ENCODE measurements at places on chromosomes 6 and 20.
A peak's percentile ranks its signal among the peaks of the same experiment; 100 is the strongest.

- no peak for DNase-seq
Observed at GRCh38 chr20:47338131-47338628, 18.3 kb downstream of the ZMYND8 start.

DNA sequence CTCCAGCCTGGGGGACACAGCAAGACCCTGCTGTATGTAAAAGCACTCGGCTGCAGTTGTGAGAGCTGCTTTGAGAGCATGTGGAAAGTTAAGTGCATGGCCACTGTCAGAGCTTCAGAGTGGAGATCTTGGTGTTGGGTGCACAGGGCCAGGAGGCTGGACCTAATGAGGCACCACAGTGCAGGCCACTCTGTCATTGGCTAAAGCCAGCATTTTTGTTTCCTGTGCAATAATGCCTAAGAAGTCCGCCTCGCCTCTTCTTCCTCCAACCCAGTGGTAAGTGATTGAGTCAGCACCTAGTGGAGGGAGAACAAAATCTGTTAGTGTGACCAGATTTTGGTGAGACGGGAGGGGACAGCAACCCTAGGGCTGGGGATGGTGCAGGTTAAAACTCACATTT lies 60.6 kb downstream of the SSR1 start:
- no peak for DNase-seq

GRCh38 chr6:157019733-157020132 lies 242.6 kb downstream of the ARID1B start:
- no peak for DNase-seq

DNA sequence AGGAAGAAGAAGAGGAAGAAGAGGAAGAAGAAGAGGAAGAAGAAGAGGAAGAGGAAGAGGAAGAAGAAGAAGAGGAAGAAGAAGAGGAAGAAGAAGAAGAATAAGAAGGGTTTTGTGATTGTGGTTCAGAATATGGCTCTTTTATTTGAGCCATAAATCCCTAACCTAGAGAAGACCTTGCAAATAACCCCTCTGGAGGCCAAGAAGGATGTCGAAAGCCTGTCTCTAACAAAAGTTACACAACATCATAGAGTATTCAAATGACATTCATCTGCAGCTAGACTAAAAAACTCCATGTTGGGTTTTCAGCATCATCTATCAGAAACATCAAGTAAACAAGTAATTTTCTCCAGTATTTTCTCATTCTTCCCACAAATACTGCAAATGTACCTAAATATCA lies 100.9 kb downstream of the RNASET2 start:
- DNase-seq: no peak

GRCh38 chr6:28525496-28526039 lies at the start of gene GPX5:
Gene GPX5, plus strand, starts transcription at chr6:28525881. Its CDS starts 133 bp downstream, at chr6:28526014.
- peak; percentile 31 for DNase-seq

- peak; percentile 14 for DNase-seq
Observed at GRCh38 chr20:35171753-35172433, at the start of gene PROCR. Gene PROCR, plus strand, starts transcription at chr20:35172072. Its CDS starts 83 bp downstream, at chr20:35172155.

GRCh38 chr6:14682812-14683211 lies 563.1 kb upstream of the JARID2 start:
- no peak for DNase-seq

DNA sequence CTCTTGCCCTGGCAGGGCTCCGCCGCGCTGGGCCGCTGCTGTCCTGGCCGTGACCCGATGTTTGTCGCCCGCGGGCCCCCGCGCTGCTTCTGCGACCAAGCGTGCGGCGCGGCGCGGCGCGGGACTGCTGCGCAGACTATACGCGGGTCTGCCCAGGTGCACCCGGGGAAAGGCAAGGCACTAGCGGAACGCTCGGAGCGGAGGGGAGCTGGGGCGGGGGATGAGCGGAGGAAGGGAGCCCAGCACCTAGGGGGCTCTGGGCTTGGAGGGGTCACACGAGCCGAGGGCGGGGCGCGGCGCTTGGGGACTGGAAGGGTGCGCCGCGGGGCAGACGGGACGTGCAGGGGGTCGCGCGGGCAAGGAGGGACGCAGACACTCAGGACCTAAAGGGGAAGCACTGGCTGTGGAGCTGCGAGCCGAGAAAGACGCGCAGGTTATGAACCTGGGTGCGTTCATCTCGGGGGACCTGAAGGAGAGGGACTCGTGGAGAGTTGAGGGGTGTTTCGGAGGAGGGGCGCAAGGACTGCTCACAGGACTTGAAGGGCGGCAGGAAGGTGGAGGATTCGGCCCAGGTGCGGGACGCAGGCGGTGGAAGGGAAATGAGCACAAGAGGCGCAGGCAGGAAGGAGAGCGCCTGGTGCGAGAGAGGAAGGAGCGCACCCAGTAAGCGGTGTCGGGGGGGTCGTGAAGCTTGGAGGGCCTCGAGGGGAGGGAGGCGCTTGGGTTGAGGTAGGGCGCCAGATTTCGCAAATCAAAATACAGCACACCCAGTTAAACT lies 40.8 kb upstream of the ZNFX1 start:
- DNase-seq: peak; percentile 48

GRCh38 chr6:28081486-28081751 lies 1.1 kb downstream of the ZNF165 start:
- DNase-seq: peak; percentile 18

GRCh38 chr6:44415873-44416502 lies 28.5 kb downstream of the CDC5L start:
- DNase-seq: no peak

- DNase-seq: no peak
Observed at GRCh38 chr20:49863666-49864065, 51.0 kb downstream of the SLC9A8 start.

DNA sequence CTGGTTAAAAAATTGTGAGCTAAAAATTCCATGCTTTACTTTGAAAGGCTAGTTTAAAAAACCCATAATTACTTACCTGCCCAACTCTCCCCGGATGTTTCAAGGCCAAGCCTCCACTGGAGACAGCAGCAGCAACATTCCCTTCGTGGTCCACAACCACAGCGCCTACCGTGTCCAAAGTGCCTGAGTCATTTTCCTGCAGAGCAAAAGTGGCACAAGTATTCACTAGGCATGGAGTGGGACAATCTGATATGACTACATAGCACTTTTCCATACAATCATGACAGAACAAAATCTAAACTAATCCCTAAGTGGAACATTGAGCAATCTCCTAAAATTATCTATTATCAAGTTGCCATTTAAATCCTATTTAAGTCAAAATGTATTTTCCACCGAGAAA lies 104.8 kb downstream of the TASP1 start:
- DNase-seq: no peak

- no peak for DNase-seq
Observed at GRCh38 chr6:4401408-4402368, 266.3 kb upstream of the ECI2 start.

DNA sequence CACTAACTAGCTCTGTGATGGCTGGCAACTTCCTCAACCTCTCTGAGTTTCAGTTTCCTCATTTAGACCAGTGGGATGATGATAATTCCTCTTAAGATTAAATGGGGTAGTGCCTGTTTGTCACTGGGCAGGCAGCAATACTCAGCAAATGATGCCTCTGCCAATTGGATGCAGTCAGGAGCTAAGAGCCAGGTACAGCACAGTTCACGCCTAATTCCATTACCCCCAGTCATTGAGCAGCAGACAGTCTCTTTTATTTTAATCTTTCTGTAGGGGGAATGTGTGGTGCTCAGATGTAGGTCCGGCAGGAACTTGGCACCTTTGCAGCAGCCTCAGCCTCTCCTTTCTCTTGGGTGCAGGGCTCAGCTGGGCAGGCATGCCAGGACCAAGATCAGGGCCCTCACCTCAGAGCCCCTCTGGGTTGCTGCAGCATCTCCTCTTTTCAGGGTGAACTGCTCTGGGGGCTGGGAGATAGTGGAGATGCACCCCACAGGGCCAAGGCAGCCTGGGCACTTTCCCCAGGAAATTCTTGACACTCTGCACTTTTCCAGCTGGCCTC lies 243.8 kb downstream of the LRFN2 start:
- no peak for DNase-seq

DNA sequence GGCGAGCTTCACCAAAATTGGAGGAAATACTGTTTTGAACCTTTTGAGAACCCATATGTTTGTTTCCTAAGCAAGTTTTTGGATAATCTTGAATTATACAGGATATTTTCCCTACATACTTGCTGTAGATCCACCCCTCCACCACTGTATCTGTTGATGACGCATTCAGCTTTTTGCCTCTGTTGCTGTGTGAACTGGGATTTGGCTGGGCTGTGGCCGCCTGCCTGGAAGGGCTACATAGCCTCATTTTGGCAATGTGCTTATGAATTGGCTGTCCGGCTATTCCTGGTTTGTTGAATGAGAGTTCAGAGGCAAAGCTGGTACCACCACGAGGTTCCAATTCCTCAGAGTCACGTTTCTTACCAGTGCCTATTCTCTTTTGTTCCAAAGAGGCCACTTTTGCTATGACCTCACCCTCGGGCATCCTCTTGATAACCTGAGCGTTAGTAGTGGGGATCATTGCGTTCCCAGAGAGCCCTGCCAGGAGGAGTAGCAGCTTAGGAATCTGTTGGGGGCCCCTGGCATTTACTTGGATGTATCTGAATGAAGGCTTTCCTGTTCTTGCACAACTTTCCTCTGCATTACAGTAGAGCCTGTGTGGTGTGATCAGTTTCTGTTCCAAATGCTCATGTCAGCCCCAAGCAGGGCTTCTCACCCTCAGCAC lies 6.4 kb downstream of the FAM83D start:
- DNase-seq: no peak

DNA sequence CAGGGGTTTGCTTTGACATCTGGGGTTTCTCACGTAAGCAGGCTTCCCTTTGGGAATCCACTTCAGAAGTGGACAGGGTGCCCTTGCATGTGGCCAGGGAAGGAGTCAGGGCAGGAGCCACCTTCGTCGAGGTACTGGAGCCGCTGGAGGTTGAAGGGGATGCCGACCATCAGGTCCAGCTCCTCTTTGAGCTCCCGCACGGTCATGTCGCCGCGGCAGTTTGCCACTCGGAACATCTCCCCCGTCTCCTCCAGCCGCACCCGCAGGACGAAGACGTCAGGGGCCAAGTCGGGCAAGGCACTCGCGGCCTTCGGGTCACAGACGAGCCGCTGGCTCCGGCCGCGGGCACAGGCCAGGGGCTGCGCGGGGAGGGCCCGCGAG lies 360 bp downstream of the ANKRD60 start:
- no peak for DNase-seq

DNA sequence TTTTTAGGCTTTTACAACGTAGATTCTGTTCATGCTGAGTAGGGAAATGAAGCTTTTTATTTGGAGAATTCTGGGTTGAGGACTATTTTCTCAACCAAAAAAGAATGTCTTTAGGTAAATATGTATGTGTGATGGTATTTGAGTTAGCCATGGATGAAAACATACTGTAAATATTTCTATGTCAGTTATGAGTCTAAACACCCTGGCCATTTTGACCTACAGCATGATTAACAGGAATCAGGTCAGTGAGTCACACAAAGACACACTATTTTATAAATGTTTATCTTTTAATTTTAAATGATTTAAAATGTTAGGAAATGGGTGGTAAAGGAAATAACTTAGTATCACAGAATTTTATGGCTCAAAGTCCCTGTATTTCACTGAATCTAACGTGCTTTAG lies 851.7 kb upstream of the MAP3K7 start:
- no peak for DNase-seq

GRCh38 chr6:56959094-56959493 lies 4.2 kb downstream of the BEND6 start:
- DNase-seq: no peak

GRCh38 chr6:108723594-108723993 lies 124.6 kb upstream of the ARMC2 start:
- DNase-seq: no peak

DNA sequence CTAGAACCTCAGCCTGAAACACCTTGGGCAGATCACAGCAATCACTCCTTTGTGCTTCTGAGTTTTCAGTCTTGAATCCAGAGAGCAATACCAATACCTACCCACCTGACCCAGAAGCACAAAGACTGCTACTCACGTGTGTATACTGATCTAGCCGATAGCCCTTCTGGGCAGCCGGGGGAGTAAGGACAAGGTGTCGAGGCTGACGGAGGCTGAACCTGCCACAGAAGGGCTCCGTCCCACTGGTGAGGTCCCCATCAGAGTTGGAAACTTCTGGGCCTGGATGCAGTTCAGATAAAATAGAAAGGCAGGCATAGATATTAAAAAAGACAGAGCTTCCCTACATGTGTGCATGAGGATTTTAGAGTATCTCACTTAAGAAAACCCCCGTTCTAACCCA lies 32.0 kb downstream of the PKHD1 start:
- DNase-seq: no peak

GRCh38 chr6:34389034-34389433 lies 3.4 kb downstream of the NUDT3 start:
- DNase-seq: no peak

GRCh38 chr6:21597801-21598673 lies 4.5 kb downstream of the SOX4 start:
- DNase-seq: no peak

- no peak for DNase-seq
Observed at GRCh38 chr20:49766979-49767521, 45.6 kb upstream of the SLC9A8 start.
